Muscle of arm (tissue), 14 donors: ENCODE measurements at places on chromosomes 2 and 18. TPM values are rescaled to one million over a fixed set of nuclear protein-coding genes. Genes with fewer than 3 reads are reported as not detected.

GATA6 gene
- not detected for polyA plus RNA-seq

RIT2 gene
- not detected for polyA plus RNA-seq

DNA sequence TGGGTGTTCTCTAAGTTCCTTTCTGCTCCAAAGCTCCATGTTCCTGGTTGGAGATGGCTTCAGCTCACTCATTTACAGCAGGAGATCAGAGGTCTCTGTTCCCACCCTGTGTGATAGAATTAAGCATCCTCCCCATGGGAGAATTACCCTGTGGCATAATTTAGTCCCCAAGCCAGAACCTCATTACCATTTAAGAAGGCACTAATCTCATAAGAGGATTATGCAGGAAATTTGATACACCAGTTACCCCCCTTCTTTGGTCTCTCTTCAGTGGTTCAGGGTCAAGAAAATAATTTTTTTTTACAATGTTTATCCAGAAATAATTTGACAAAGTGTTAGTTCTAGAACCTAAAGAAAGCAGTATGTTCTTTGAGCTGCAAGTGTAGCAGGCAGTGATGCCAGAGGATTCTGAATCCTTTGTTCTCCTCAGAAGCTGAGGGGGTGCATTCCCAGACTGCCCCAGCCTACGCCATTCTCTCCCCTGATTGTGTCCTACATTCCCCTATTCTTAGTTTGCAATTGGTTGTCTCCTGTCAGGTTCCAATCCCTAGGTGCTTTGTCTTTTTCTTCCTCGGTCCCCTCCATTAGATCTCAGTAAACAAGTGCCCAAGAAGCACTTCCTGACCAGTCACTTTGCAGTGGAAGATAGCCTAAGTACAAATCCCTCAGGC, 163.6 kb downstream of the PRKCE start:
- DNase-seq = no peak

DNA sequence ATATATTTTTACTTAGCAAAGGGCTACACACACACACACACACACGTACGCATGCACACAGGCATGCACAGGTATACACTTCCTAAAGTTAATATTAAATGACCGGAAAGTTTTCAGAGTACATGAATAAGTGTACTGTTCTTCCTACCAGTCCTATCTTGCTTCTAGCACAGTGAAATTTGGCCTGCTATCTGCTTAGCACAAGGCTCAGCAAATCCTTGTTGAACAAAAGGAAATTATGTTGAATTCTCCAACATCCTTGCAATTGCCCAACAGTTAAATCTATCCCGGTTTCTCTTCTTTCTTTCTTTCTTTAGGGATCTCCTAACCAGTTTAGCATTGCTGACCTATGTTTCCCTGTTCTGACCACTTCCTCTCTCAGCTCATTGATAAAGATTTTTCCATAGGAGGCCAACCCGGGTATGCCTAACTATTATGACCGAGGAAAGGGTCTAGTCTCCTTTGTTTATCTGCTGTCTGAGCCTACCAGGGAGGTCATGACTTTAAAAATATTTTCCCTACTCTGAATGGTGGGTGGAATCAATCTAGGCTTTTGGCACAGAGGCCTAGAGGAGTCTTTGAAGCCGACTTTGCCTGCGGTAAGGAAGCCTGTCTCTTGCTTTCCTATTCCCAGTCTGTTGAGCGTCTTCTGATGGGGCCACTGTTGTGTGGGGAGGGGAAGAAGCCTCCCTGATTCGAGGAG, 400.7 kb downstream of the HRH4 start:
- no peak for DNase-seq

GRCh38 chr2:23683001-23683400, 243.9 kb downstream of the ATAD2B start:
- DNase-seq = no peak

DNA sequence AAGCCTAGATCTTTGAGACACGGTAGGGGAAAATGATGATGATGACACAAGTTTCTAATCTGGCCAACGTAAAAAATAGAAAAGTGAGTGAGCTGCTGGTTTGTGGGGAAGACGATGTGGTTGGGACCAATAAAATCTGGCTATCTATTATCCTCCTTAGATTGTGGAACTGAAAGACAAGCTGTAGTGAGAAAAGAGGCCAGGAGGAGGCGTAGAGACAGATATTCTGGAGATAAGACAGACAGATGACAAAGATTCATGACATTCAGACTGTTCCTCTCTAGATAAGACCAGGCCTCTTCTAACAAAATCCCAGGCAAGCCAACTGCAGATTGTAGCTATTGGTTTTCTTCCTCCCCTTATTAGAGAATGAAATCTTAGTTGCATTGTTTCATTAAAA, 376.3 kb upstream of the UBE2E3 start:
- DNase-seq = no peak

- peak; percentile 37 for DNase-seq
These were observed 141.8 kb downstream of the MEIS1 start for GRCh38 chr2:66576561-66577320.

DNA sequence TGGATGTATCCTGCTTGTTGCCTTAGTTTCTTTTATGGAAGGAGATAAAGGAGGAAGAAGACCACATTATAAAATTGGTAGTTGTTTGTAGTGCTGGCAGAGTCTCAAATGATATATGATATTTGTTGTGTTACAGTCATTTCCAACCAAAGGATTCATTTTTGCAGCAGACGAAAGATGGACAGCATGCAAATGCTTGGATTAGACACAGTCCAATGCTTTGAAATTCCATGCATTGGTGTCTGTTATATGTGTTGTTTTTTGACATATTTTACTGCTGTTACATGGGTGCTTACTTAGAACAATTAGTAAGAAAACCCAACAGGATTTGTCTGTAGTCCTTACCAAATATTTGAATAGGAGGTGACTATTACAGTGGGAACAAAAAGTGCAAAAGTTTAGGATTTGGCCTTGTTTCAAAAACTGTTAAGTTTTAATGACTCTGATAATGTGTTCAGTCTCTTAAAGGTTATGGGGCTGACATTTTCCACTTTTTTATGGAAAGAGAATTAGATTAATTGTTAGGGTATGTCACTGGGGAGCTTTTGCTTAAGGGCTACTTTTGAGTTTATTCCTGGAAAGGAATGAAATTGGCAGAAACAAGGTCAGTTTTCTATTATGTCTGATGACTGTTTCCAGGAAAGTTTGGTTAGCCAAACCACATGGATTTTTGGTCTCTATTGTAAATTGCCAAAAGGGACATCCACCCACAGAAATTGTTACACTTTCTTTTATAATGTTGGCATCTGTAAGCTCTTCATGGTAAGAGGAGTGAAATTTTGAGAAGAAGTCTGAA, 229.4 kb upstream of the MMADHC start:
- DNase-seq = no peak

- DNase-seq = no peak
These were observed 15.2 kb upstream of the ZNF396 start for GRCh38 chr18:35392375-35392774.

KIF3C gene
- not detected for polyA plus RNA-seq

DNA sequence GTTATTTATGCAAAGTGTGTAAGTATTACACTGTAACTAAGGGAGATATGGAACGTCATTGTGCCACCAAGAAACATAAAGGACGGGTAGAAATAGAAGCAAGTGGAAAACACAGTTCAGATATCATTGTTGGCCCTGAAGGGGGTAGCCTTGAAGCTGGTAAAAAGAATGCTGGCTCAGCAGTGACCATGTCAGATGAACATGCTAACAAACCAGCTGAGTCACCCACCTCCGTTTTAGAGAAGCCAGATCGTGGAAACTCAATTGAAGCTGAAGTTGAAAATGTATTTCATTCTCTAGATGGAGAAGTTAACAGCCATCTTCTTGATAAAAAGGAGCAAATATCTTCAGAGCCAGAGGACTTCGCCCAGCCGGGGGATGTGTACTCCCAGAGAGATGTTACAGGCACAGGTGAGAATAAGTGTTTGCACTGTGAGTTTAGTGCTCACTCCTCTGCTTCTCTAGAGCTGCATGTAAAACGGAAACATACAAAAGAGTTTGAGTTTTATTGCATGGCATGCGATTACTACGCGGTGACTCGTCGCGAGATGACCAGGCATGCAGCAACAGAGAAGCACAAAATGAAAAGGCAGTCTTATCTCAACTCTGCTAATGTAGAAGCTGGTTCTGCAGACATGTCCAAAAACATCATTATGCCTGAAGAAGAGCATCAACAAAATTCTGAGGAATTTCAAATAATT, 36.1 kb downstream of the ZNF407 start:
- DNase-seq = no peak
